ENCODE measurements at places on chromosomes 12 and 14.

GRCh38 chr12:19260135-19260534 lies 130.6 kb downstream of the PLEKHA5 start:
- no peak for DNase-seq

DNA sequence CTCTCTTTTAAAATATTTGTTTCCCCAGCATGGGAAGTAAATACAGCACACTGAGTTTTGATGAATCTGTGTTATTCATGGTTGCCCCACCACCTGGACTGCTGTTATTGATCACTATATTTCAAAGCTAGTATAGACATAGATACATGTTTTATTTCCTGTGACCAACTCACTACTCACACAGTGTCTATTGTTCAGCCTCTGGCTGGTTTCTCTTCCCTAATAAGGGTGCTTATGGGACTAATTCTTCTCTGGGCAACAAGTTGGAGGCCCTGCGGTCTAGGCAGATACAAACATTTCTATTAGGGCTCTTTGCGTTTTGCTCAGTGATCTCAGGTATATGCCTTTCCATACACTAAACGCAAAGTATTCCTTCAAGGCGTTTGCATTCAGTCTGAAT lies 1191.0 kb upstream of the TMEM132C start:
- no peak for DNase-seq

DNA sequence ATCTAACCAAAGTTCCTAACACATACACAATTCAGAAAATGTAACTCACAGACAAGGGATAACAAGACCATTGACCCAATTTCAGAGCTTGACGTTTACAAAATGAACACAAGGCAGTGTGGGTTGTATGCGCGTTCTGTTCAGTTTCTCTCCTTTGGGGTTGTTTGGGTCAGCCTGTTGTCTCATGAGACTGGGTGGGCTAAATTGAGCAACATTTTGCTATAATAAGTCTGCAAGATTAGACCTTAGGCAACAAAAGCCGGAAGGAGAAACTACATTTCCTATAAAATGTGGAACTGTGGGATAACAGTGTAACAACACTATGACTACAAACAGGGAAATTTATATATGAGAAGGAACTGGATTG lies 18.8 kb upstream of the LTA4H start:
- DNase-seq, result peak; percentile 84

DNA sequence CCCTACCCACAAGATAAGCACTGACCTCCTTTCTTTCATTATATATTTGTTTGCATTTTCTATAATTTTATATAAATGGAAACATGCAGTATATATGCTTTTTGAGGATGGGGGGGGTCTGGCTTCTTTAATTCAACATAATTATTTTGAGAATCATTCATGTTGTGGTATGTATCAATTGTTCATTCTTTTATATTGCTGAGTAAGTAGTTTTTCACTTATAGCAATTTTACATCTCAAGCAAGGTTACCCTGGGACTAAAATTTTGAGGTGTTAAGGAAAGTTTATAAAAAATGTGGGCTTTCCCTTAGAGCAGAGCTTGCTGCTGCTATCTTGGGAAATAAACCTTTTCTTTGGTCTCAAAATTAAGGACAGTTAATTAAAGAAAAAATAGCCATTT lies 89.9 kb upstream of the EGLN3 start:
- DNase-seq, result no peak

- DNase-seq, result peak; percentile 8
Observed at GRCh38 chr14:38762845-38763244, 340.2 kb downstream of the SEC23A start.

- no peak for DNase-seq
Observed at GRCh38 chr12:5031958-5032357, 11.7 kb upstream of the KCNA5 start.

- no peak for DNase-seq
Observed at GRCh38 chr12:118526255-118527095, 150.1 kb downstream of the SUDS3 start.
